Central memory CD8-positive, alpha-beta T cell (primary cell): ENCODE measurements at places on chromosomes 2 and 18.

DNA sequence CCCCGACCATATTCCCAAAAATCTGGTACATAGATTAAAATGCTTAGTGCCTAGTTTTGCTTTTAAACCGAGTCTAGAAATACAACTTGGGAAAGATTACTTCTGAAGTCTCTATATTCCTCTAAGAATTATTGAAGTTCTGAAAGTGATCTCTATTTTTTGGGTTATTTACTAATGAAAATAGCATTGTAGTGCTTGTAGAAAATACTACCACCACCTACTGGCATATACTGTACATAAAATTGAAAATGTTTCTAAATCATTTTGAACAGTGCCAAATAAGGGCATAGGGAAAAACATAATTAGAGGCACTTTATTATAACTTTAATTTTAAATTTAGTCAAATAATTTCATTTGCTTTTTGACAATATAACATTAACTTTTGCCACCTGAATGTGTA, 1399.6 kb upstream of the ZEB2 start:
- DNase-seq, result no peak

- no peak for DNase-seq
These were observed 85.1 kb upstream of the ZNF532 start for GRCh38 chr18:58779529-58779928.

GRCh38 chr18:24201699-24202687, 63.1 kb downstream of the CABYR start:
- no peak for DNase-seq

DNA sequence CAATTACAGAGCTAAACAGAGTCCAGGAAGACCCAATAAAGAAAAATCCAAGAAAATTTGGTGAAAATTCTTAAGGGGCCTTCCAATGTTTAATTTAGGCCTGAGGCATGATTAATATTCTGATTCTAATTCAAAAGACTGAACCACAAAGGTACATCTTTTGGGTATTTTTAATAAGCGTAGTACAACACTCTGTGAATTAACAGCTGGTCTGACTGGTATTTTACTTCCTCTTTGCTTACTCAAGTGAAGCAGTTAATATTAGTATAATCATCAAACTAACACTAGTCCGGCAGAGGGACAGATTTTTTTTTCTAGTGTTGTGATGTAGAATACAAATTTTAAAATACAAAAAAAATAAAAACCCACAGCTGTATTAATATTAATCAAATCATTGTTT, 652.9 kb downstream of the NR4A2 start:
- DNase-seq, result no peak

- no peak for DNase-seq
These were observed 150.3 kb upstream of the ST6GAL2 start for GRCh38 chr2:107036293-107036692.
